ENCODE measurements at places on chromosomes 2 and 18. TPM values are rescaled to one million over a fixed set of nuclear protein-coding genes. Genes with fewer than 3 reads are reported as not detected.

- no peak for DNase-seq
Measured at GRCh38 chr18:54076166-54076565, 148.3 kb downstream of the MBD2 start.

DNA sequence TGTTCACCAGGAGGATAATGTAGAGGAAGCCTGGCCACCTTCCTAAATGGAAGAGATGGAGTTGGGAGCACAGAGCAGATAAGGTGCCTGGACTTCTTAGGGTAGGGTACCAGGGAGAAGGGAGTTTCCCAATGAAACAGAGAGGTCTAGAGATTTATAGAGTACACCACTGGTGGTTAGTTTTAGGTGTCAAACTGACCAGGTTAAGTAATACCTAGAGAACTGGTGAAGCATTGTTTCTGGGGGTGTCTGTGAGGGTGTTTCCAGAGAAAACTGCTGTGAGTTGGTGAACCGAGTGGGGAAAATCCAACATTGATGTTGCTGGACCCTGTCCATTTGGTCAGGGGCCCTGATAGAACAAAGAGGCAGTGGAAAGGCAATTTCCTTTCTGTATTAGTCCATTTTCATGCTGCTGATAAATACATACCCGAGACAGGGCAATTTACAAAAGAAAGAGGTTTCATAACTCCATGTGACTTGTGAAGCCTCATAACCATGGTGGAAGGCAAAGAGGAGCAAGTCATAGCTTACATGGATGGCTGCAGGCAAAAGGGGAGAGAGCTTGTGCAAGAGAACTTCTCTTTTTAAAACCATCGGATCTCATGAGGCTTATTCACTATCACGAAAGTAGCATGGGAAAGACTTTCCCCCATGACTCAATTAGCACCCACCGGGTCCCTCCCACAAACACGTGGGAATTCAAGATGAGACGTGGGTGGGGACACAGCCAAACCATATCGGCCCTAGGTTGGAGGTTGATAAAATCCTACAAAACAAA, 260.8 kb downstream of the CBLN2 start:
- no peak for DNase-seq

DNA sequence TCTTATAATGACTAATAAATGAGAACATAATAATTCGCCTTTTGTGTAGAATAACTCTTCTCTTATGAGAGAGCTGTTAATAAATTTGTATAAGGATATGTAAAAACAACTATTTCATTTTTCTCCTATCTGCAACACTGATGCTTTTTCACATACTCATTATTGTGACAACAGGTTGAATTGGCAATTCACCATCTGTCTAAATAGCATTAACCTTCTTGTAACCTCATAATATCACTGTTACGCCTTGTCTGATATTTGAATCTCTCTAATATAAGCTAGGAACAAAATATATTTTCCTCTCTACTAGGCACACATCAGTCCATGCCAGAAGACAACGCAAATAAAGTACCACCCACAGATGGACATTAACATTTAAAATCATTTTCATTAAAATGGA, 938.9 kb downstream of the CPS1 start:
- DNase-seq, result no peak

DNA sequence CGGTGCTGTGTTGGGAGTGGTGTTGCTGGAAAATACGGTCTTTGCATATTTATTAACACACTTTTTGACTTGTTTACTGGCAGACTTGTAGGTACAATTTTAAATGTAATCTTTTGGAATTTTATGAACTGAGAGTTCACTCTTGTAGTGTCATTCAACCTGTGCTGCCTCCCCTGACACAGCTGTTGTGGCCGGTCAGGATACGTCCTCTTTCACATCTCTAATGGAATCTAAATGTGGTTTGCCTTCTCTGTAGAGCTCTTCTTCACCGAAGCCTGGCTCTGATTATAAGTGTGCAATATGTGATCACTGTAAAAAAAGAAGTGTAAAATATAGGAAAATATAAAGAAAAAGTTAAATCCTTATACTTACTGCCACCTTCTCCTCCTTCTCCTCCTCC, 94.7 kb downstream of the MAP4K4 start:
- DNase-seq, result no peak

GRCh38 chr18:74388227-74388626, 68.9 kb downstream of the DIPK1C start:
- DNase-seq, result no peak

- no peak for DNase-seq
Measured at GRCh38 chr2:196804381-196804780, 4.8 kb downstream of the C2orf66 start.

- DNase-seq, result no peak
Measured at GRCh38 chr2:101667823-101668222, 29.7 kb upstream of the MAP4K4 start.

DNA sequence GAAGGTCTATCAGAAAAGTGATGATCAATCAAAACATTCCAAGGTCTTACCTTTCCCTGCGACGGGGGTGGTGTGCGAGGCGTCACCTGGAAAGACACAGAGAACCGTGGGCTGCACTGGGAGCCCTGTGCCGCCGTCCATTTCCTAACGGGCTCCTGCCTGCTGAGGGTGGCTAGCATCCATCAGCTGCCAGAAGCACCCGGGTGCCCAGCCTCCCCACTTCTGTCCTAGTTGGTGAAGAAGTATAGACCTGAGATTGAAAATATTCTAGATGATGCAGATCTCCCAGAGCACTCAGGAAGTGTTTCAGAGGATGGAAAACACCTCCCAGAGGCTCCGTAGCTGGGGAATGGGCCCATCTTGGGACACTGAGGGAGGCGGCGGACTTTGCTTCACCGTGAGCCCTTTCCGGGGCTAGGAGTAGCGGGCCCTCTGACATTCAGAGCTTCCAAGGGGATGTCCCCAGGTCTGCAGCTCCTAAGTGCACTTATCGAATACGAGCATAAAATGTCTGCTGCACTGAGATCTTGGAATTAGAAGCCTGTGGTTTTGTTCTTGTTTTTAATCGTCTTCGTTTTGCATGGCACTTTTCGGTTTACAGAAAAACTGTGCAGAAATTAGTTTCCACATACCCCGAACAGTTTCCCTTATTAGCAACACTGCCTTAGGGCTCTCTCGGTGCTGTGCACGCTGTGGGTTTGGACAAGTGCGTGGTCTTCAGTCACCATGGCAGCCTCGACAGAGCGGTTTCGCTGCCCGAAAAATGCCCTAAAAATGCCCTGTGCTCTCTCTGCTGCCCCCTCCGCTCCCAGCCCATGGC, 143.5 kb downstream of the MBP start:
- DNase-seq, result no peak

GRCh38 chr2:144364944-144365738, 154.8 kb downstream of the ZEB2 start:
- no peak for DNase-seq

- DNase-seq, result no peak
Measured at GRCh38 chr2:158890296-158890905, 78.0 kb upstream of the TANC1 start.

- no peak for DNase-seq
Measured at GRCh38 chr2:159375241-159375640, 88.7 kb upstream of the WDSUB1 start.

GRCh38 chr2:142718576-142719155, 158.8 kb upstream of the KYNU start:
- DNase-seq, result no peak

DNA sequence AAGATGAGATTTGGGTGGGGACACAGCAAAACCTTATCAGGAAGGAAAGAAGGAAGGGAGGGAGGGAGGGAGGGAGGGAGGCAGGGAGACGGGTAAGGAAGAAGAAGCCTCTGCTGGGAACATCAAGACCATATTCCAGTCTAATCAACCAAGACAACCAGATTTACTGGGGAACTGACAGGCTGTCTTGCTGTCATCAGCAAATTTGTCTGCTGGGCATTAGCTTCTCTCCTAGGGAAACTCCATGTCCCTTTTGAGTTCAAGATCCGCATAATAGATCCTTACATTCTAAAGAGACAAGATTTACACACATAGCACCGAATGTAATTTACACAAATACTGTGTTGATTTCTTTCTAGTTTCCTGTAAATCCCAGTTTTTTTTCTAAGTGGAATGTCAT, 1618.9 kb upstream of the ZEB2 start:
- DNase-seq, result no peak

- no peak for DNase-seq
Measured at GRCh38 chr2:46877619-46878113, 37.9 kb downstream of the MCFD2 start.

GRCh38 chr18:499776-500631, 497 bp downstream of the COLEC12 start:
- no peak for DNase-seq

DNA sequence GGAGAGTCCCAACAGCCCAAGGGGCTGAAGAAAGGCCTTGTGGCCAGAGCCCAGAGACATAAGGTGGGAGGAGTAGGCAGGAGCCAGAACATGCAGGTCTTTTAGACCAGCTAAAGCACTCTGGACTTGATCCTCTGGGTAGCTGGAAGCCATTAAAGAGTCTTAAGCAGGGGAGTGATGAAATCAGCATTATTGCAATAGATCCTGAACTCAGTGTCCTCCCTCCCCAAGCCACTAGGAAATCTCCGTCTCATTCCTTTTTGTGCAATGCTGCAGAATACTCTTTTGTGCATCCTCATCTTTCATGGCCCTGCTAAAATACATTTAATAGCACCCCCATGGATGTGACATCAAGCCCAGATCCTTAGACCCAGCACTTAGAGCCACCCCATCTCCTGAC, 58.6 kb upstream of the ZCCHC2 start:
- DNase-seq, result no peak

DNA sequence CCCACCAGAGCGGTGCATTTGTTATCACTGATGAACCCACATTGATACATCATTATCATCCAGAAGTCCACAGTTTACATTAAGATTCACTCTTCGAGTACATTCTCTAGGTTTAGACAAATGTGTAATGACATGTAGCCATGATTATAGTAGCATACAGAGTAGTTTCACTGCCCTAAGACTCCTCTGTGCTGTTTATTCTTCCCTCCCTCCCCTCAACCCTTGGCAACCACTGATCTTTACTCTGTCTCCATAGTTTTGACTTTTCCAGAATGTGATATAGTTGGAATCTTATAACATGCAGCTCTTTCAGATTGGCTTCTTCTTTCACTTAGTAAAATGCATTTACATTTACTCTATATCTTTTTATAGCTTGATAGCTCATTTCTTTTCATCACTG, 31.2 kb upstream of the GREB1L start:
- DNase-seq, result no peak

DNA sequence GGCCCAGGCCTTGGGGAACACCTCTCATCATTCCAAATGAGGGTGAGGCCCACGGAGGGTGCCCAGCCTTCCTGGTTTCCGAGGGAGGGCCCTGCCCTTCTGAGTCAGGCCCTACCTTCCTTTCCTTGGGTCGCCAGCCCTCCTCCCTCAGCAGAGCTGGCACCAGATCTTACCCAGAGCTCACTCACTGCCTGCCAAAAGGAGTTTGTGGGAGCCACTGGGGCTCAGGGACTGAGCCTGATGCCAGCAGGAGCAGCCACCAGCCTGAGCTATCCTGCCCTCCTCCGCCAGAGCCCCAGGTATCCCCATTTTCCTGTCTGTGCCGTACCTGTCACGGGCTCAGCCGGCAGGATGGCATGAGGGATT, 64.1 kb downstream of the NRP2 start:
- no peak for DNase-seq

DNA sequence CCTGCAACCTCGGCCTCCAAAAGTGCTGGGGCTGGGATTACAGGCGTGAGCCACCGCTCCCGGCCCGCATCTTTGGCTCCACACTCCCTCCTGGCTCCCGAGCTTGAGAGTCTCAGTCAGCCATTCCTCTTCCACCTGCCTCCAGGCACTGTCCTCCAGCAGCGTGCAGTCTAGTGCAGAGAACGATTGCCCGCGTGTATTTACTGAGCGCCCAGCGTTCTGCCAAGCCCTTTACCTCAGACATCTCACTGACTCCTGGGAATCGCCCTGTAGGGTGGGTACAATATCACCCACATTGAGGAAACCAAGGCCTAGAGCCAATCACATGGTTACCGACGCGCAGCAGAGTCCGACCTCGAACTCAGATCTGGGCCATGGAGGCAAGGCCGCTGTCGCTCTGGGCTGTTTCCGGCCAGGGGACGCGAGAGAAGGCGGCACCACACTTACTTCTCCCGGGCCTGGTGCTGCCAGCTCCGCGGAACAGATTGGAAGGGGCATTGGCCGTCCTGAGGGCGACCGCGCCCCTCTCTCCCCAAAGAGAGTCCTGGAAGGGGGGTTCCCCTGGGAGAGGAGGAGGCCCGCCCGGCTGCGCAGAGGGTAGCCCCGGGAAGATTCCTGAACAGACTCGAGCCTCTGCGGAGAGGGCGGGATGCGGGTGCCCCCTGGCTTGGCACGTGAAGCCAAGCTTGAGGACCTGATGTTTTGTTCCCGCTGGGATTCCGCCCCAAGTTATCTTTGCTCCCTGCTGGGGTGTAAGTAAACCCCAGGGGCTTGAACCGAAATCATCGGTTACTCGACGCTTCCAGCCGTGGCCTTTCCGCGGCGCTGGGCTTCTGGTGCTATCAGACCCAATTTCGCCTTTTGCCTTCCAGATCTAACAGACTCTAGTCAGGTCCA, 5.2 kb upstream of the DLX2 start:
- no peak for DNase-seq

GRCh38 chr2:232798187-232798586, 21.8 kb upstream of the KCNJ13 start:
- DNase-seq, result no peak

- no peak for DNase-seq
Measured at GRCh38 chr2:203582468-203582867, 47.4 kb upstream of the RAPH1 start.

- no peak for DNase-seq
Measured at GRCh38 chr18:63591725-63592124, 4.6 kb downstream of the SERPINB13 start.

DNA sequence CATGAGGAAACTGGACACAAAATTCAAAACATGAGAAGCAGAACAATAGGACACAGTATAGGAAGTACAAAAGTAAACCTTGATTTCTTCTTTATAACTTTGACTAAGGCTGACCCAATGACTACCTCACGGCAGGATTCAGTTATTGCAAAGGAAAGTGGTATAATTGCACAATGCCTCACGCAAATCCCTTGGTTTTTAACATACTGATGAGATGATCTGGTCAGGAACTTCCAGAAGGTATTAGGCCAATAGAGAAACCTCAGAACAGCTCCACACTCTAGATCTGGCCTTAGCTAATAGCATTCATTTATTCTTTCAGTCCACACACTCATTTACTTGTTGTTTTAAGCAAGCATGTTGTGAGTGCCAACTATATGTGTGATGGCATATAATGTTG, 1526.9 kb upstream of the ACVR2A start:
- no peak for DNase-seq

The GULP1 gene
- 70.4 TPM for total RNA-seq

The CRYGC gene
- total RNA-seq, result not detected

The SKA1 gene
- total RNA-seq, result not detected

The NCKAP5 gene
- 2.7 TPM for total RNA-seq

The SGPP2 gene
- not detected for total RNA-seq

The MOCOS gene
- total RNA-seq, result 10.2 TPM

The FAP gene
- total RNA-seq, result 4.4 TPM

The CACNB4 gene
- total RNA-seq, result 3.5 TPM

The TGFA gene
- total RNA-seq, result 10.9 TPM

The C1QL2 gene
- not detected for total RNA-seq

The SPR gene
- 22.0 TPM for total RNA-seq

The PLGLB2 gene
- 2.1 TPM for total RNA-seq
